ENCODE measurements at places on chromosomes 7 and 10.

GRCh38 chr10:108275895-108276685 is 1111.6 kb upstream of the SORCS1 start:
- no peak for DNase-seq

- no peak for DNase-seq
Observed at GRCh38 chr10:13971601-13972475, 358.9 kb downstream of the FRMD4A start.

GRCh38 chr7:75617634-75618234 is 121.0 kb downstream of the HIP1 start:
- DNase-seq, result no peak

DNA sequence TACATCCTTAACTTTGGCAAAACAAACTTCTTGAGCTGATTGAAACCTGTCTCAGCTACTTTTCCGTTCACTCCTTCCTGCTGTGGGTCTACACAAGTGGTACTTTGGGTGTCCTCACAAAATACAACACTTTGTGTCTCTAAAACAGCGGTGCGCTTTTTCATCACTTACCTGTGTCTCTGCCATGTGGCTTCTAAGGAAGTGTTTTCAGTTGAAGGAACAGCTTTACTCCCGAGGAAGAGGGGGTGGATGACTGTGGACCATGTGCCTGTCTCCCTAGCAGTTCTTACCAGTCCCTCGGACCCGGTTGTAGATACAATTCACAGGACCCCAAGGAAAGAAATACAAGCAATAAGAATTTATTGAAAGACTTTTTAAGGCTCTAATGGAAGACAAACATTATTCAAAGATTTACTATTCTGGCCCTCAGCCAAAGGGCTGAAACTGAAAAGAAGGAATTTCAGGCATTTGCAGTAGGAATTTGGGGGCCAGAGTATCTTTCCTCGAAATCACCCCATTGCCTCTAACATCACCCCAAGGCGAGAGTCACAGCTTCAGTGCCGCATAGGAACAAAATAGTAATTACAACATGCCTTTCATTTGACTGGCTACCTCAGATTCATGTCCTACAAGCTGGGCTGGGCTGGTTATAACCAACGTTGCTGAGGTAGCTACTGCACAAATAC is 246.3 kb downstream of the ACTR3B start:
- no peak for DNase-seq

DNA sequence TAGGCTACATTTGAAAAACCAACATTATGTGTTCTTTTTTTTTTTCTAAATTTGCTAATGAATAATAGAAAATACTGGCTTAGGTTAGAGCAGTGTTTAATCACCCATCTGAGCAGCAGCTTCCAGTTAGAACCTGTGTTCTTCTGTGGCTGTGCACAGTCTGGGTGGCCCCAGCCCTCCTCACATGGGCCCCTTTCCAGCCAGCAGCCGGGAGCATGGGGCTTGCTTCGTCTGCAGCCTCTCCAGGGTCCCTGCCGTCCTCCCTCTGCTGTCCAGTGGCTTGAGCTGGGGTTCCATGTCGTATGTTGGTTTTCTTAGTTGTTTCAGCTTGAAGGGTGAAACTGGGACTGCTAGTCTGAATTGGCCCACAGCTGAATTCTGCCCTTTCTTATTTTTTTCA is 37.3 kb downstream of the BNIP3 start:
- no peak for DNase-seq

DNA sequence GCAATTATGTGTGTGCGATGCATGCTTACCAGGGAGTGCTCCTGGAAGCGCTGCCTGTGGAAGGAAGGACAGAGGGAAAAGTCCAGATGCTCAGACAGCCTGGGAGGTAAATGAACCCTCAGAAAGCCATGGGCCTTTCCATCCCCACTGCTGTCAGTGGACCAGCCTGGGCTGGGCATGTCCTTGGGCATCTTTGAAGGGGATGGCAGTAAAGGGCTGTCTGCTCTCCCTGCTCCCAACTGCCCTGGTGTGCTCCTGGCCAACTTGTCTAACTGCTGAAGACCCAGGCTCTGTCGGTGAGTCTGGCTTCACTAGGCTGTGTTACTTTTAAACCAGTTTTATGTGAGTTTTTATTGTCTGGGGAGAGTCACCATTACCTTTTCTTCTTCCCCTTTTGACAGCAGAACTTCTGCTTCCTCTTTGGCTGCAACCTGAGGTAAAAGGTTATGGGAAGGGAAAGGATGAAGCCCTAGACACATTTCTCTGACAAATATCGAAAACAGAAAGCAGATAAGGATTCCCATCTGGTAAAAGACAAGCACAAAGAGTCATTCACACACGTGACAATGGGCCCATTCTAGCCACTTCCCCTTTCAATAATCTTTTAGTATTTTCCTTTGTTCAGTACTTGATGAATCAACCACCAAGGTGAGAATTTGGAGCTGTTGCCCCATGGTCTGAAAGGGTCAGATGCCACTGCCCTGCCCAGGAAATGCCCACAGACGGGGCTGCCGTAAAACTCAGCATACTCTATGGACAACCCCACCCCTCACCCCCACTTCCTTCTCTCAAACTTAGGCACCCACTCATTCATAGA is 27.6 kb upstream of the PIK3AP1 start:
- no peak for DNase-seq

- DNase-seq, result no peak
Observed at GRCh38 chr10:47264797-47265281, 35.2 kb upstream of the GDF10 start.

GRCh38 chr7:36100226-36100625 is 52.8 kb upstream of the EEPD1 start:
- no peak for DNase-seq

DNA sequence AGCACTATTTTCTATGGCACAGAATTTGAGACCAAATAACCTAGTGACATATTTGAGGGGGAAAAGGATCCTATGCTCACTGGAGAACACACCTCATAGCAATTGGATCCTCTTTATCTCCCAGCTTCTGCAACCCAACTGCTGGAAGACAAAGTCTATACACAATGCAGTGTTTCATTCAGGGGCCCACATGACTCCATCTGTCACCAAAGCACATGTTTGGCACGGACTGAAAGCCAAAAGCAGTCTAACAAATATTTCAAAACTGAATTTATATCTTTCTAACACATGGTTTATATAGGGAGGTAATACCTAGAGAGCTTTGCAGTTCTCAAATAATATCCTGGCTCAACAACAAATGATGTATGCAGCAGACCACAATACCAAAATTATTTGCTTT is 39.2 kb downstream of the ADAM12 start:
- DNase-seq, result no peak

GRCh38 chr10:78361031-78361430 is 327.4 kb downstream of the RPS24 start:
- no peak for DNase-seq

- DNase-seq, result no peak
Observed at GRCh38 chr10:34666008-34666704, 148.9 kb downstream of the PARD3 start.

DNA sequence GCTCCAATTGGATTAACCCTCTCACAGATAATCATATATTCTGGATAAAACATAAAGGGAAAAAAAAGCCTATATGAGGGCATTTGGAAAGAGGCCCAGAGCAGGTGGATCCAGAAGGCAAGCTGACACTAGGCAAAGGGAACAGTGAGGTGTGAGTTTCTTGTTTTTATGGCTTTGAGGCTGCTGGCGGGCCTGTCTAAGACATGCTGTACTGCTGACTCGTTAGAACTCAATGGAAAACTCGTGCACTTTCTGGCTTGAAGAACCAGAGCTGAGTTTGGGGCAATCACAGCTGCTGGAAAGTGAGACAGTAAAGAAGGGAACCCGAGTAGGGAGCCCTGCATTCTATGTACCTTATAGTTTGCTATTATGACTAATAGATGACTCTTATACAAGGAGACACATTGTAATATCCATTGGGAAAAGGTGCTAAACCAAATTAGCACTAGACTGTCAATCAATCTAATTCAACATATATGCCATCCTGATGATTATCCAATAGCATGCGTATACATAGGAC is 637.1 kb downstream of the GATA3 start:
- DNase-seq, result no peak
